Stimulated activated CD8-positive, alpha-beta memory T cell treated with anti-CD3 and anti-CD28 coated beads, Interleukin-15, amount 100 ng/mL, for 1 hour (primary cell): ENCODE measurements at places on chromosomes 3 and 15.

DNA sequence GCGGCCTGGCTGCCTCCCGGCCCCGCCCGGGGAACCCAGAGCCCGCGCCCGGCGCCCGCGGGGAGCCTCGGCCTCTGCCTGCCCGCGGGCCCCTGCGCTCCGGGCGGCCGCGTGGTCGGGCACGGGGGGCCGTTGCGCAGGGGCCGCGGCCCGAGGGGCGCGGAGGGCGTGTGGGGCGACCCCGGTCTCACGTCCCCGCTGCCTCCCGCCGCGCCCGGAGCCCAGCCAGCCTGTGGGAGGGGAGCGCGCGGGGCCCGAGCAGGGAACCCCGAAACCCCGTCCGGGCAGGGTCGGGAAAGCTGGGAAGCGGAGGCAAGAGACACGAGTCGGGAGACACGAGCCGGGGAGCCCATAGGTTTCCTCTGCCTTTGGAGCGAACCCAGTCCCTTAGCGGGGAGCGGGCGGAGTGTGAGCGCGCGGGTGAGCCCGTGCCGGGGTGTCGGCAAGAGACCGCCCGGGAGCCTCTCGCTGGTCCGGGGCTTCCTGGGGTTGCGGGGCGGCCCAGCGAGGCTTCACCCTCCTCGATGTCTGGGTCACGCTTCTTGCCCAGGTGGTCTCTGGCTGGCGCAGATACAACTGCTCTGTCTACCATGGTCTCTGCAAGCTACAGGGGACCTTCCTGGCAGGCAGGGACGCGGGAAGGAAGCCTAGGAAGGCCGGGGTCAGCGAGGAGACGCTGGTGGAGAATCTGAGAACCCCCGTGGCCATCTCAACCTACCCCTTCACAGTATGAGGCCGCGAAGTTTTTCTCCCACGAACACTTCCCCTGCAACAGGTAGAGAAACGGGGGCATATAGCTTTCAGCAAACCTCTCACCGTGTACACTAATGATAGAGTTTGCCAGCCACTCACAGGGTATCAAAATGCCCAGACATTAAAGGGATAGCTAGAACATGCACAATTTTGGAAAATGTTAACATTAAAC, 586 bp downstream of the LRRK1 start:
- DNase-seq: no peak

DNA sequence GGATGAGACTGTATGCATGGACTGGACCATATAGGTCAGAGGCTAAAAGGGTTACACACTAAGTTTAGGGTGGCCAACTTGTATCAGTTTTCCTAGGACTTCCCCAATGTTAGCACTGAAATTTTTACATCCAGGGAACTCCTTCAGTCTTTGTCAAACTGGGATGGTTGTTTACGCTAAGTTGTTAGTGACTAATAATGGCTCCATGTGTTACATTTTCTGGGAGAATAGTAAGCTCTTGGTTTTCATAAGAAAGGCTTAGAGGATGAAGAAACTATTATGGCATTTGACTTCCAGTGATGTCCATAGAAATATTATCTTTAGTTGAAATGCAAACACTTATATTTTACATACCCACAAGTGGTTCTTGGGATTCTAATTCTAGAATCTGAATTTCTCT, 57.9 kb upstream of the ST3GAL6 start:
- DNase-seq: no peak

DNA sequence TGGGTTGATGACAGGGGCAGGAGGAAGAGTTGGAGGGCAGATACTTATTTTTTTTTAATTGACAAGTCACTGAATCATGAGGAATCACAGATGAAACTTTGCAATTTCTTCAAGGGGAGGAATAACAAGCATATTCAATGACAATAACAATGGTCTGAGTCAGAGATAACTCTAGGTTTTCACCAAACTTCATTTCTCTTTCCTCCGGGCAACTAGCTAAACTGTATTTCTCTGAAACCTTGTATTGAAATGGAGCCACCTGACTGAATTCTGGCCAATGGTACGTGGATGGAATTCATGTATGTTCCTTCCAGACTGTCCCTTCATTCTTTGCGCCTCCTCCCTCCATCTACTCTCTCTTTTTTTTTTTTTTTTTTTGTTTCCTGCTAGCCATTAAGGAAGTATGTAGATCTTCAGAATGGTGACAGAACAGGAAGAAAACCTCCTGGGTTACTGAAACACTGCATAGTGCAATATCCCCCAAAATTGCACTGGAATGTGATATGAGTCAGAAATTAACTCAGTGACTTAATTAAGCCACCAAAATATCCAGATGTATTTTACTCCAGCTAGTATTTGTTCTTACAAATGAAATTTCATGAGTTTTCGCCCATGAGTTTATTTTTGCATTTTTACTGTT, 495.4 kb downstream of the OTOL1 start:
- DNase-seq: no peak

- no peak for DNase-seq
Observed at GRCh38 chr3:36957063-36957462, 12.2 kb upstream of the TRANK1 start.
